ENCODE measurements at places on chromosomes 5 and 9.

DNA sequence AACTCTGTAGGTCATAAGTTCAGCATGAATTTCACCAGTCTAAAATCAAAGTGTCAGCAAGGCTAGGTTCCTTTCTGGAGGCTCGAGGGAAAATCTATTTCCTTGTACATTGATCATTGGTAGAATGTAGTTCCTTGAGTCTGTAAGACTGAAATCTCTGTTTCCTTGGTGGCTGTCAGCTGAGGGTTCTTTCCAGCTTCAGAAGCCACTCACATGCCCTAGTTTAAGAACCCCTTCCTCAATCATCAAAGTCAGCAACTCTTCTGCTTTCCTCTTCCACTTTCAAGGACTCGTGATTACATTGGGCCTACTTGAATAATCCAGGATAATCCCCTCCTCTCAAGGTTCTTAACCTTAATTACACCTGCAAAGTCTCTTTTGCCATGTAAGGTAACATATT, 4.9 kb upstream of the SCAMP1 start:
- no peak for DNase-seq

- DNase-seq, result no peak
Observed at GRCh38 chr9:123548741-123549545, 192.9 kb downstream of the CRB2 start.

DNA sequence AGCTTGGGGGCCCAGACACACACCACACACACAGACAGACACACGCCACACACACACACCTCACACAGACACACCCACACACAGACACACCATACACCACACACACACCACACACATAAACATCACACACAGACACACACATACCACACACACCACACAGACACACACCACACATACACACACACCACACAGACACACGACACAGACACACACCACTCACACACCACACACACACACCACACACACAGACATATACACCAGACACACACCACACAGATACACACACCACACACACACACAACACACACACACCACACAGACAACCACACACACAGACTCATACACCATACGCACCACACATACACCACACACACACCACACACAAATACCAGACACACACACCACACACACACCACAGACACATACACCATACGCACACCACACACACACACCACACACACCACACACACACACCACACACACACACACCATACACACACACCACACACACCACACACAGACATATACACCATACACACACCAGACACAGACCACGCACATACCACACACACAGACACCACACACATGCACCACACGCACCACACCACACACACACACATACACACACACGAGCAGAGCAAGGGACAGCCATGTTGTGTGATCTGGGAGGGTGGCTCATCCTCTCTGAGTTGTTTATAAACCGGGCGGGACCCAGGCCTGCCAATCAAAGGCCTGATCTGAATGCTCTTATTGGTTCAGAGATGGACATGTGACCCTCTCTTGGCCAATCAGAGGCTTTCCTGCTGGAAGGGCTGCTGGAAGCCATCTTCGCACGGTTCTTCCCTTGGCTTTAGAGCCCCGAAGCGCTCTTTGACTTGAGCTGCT, 148.3 kb downstream of the GAPVD1 start:
- peak; percentile 88 for DNase-seq

DNA sequence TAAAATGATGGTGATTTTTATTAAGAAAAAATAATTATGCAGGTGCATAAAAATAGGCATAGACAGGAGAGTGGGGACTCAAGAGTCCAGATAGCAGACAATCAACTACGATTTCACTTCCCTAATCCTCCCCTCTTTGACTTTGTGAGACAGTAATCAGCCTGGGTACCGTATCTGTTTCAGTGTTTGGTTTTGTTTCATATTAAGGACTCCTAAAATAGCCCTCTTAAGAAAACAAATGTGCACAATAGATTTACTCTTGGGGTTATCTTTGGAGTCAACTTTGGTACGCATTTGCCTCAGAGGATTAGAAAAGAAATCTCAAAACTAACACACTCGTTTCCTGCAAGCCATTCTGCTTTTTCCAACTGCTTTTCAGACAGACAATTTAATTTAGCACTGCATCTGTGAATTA, 96.3 kb downstream of the ZNF608 start:
- no peak for DNase-seq

DNA sequence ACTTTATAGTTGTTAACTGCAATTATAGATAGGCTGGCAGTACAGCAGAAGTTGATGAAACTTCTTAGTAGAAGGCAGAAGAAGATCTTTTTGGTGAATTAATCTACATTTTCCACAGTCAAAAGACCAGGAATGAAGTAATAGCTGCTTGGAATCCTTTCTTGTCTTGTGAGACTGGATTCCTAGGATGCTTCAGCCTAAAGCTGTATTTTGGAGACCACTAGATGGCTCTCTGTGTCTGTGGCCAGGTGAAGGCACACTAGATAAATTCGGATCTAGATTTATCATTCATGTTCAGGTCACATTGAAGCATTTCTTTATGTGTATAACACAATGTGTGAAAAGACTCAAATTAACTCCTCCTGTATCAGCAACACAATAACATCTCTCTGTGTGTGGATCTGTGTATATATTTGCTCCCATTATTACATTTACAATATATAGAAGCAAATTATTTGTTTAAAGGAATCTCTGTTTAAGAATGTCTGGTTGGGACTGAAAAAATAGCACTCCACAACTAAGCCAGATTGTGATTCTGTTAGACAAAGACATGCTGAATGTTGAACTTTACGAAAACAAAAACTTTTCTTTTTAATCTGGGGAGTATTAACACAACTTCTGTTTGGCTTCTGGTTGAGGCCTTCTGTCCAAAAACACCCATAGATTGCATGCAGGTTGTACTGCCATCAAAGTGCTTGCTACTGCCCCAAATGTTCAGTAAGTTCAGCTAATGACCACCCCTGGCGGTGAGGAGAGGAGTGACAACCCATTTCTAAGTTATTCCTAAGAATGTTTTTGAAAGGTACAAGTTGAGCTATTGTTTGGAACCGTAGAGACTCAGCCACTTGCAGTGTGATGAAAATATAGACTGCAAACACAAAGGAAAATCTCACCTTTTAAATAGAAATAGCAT, 10.6 kb downstream of the GRIN3A start:
- peak; percentile 54 for DNase-seq

GRCh38 chr5:100600298-100600994, 65.3 kb downstream of the FAM174A start:
- no peak for DNase-seq

DNA sequence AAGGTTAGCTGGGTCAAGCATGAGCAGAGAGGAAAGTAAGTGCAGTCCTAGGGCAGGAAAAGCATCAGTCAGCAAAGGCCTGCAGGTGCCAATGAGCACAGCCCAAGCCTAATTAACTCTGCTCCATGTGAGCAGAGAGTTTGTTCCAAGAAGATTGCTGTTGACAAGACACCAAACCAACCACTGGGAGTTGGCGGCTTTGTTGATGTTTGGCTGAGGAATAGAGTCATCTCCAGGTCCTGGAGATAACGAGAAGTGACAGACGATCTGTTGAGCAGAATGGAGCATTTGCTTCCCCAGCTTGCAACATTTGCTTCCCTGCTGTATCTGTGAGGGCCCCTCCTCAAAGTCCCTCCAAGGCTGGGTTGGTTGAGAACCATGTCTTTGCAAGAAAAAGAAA, 68.2 kb downstream of the FAM114A2 start:
- DNase-seq, result no peak

DNA sequence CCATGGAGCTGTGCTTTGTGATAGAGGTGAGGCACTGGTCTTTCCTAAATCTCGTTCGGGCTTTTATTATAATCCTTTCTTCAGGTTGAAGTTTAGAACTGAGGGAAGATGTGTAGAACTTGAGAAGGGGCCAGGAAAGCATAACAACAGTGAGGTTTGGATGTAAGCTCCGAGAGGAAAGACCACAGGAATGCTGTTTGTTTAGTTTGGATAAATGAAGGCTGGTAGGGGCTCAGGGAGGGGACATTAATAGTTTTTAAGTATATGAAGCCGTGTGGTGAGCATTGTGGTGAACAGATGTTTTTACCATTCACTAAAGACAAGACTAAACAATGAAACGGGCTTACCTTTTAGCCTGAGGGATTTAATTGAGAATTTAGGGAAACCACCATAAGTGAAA, 130.8 kb downstream of the ARHGAP26 start:
- DNase-seq, result no peak

DNA sequence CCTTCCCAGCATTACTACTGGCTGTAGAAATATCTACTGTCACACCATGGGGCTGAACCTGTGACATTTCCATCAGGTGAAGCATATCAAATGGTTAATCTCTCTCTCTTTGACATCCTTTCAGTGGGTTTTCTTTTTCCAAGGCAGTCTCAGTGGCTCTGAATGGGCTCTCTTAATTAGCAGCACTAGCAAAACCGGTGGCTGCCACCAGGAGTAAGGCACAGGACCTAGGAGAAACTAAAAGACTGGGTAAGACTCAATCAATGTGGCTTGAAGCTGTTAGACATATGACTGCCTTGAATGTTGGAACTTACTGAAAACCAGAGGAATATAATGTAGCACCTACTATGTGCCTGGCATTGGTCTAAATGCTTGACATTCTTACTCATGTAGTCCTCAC, 445.0 kb upstream of the KIF2A start:
- no peak for DNase-seq

DNA sequence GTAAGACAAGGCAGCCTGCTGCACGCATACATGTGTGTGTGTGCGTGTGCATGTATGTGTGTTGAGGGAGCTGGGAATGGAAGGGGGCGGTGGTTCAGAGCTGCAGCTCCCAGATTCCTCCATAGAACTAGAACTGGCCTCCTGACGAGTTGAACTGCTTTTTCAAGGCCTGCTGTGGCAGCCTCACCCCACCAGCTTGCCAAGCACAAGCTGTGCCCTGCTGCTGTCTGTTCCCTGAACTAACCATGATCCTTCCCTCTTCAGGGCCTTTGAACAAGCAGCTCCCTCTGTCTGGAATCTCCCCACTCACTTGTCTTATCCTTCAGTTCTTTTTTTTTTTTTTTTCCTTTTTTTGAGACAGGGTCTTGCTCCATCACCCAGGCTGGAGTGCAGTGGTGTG, 22.6 kb downstream of the LRSAM1 start:
- DNase-seq, result no peak

- no peak for DNase-seq
Observed at GRCh38 chr9:73575101-73576060, 423.7 kb downstream of the ANXA1 start.

DNA sequence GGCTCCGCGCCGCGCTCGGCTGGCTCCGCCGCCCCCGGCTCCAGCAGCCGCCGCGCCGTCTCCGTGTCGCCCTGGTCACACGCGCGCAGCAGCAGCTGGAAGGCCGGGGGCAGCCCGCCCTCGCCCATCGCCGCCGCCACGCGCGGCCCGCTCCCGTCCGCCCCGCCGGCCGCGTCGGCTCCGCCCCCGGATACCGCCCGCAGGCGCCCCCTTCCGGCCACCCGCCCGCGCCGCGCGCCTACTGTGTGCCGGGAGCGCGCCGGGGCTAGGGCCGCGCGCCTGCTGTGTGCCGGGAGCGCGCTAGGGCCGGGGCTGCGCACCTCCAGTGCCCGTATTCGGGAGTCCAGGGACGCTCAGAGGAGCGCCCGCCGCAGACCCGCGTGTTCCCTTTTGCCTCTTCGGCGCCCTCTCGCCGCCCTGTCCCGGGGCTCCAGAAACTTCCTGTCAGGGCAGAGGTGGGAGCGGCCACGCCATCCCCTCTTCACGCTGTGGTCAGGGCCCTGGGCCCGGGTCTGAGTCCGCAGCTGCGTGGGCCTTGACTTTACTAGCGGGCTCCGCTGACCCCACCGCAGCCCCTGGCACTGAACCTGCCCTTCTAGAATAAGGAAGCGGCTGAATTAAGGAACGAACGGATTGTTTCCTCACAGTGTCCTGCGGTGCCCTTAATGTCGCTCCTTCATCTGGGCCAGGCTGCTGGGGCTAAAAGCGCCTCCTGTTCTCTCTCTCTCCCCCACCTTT, at the start of gene ANKS6:
Gene ANKS6, minus strand, starts transcription at position 192 of the 738 bp plus-strand sequence. Its CDS starts 64 bp downstream, at position 128.
- peak; percentile 85 for DNase-seq

GRCh38 chr9:136525841-136526499, 19.9 kb downstream of the NOTCH1 start:
- no peak for DNase-seq

DNA sequence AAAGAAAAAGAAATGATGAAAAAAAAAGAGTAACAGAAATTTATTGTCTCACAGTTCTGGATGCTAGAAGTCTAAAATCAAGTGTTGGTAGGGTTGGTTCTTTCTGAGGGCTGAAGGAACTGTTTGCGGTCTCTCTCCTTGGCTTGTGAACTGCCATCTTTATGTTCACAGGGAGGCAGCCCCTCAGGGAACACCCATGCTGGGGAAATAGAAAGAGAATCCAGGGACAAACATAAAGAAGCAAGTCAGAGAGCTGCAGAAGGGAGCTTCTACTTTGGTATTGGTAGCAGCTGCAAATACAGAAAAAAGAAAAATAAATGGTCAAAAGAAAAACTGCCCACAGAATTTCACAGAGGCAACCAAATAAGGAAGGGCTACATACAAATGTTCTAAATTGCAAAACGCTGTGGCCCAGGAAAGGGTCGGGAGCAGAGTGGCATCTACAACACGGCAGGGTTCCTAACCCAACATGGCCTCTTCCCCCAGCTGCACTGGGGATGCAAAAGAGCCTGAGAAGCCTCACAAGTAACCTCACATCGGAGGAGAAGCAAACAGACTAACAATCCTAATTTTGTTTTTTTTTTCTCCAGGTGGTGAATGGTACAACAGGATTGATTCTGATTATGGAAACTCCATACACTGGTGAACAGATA, 37.4 kb downstream of the ELOVL7 start:
- no peak for DNase-seq

GRCh38 chr9:72772661-72773060, 180.2 kb downstream of the ALDH1A1 start:
- DNase-seq, result no peak

DNA sequence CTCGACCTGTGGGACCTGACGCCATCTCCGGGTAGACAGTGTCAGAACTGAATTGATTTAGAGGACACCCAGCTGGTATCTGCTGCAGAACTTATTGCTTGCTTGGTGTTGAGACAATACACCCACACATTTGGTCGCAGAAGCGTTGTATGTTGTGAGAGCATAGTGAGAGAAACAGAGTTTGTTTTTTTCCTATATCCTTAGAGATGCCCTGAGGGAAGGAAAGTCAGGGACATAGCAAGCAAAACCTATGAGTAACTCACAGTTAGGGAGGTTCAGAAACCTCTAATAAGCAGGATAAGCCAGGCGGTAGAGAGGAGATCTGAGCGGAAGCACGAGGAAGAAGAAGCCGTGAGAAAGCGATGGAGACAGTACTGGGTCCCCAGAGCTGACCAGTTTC, 59.8 kb downstream of the PTCD2 start:
- no peak for DNase-seq

GRCh38 chr9:129146441-129146941, 31.6 kb downstream of the IER5L start:
- no peak for DNase-seq

Data from LoVo (cell line).